Ovary (tissue), 10 donors: ENCODE measurements at places on chromosomes 13 and 19. TPM values are rescaled to one million over a fixed set of nuclear protein-coding genes. Genes with fewer than 3 reads are reported as not detected.

Gene LRRC8E
- 0.72 TPM for total RNA-seq

Gene TEX30
- 7.2 TPM for total RNA-seq

Gene ATP12A
- total RNA-seq: not detected

Gene RFPL4AL1
- total RNA-seq: not detected

Gene ONECUT3
- not detected for total RNA-seq

Gene LNX2
- 7.5 TPM for total RNA-seq

- no peak for DNase-seq
Observed at GRCh38 chr13:89518289-89519077, 1829.0 kb upstream of the MIR17HG start.

DNA sequence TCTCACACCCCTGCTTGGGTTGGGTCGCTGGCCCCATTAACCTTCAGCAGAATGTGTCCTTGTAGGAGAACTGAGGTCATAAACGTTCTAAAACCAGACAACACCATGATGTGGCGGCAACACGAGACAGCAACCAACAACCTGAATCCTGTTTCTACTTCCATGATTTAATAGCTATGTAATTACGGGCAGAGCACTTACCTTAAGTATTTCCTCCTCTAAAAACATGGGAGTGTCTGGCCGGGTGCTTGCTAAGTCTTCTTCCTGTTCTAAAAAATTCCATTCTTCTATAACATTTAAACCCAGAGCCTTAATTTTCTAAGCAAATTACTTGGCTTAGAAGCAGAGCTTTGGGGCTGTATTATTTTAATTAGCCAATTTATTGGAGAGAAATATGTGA, 33.5 kb upstream of the IRS2 start:
- no peak for DNase-seq
